Sciatic nerve (tissue), 2 donors: ENCODE measurements at places on chromosomes 6 and 20.

DNA sequence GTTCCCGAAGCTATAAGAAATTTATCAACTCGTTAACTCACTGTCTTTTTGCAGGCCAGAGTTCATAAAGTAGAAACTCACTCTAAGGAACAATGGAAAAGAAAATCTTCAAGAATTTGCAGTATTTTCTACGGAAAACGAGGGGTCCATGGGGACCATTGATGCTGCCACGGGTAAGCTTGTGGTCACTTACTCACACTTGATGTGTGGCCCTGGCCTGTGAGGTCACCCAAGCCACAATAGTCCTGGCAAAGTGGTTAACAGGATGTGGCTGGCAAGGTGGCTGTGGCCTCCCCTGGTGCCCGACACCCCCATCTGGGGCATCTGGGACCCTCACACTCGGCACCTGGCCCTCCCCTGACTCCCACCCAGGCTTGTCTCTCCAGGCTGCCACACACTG is 123.4 kb downstream of the C6orf118 start:
- no peak for DNase-seq

DNA sequence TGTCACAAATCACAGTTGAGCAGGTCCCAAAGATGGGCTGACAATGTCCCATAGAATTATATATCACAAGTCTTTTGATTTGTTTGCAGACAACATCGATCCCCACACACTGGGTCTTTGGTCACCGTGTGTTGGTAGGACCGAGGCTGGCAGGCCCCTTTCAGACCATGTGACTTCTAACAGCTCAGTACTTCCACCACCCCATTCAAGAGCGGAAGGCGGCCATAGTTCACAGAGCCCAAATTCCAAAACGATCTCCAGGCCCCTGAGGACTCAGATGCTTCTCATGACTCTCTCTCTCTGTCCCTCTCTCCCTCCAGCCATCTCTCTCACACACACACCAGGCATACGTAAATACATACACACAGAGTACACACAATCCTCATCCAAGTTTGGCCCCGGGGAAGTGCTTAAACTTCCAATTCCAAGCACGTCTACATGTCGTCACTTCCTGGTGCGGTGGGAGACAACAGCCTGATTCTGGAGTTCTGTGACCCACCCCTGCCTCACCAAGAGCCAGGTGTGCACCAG is 155.9 kb upstream of the INSM1 start:
- DNase-seq = no peak

- no peak for DNase-seq
Measured at GRCh38 chr20:14778096-14778495, 440.7 kb upstream of the FLRT3 start.

DNA sequence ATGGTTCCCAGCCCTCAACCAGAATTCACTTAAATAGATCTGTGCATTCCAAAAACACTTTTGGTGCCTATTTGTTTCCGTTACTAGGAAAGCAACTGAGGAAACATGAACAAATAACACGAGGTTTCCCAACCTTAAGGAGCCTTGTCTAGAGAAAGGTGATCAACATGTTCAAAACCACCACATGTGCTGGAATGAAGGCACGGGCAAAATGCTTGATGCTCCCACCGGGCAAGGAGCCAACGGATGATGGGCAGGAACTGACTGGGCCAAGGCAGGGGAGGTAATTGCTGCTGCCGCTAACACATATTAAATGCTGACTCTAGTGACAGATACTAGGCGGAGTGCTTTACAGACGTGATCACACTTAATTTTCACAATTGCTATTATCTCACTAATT is 2.5 kb downstream of the MYLK4 start:
- no peak for DNase-seq

DNA sequence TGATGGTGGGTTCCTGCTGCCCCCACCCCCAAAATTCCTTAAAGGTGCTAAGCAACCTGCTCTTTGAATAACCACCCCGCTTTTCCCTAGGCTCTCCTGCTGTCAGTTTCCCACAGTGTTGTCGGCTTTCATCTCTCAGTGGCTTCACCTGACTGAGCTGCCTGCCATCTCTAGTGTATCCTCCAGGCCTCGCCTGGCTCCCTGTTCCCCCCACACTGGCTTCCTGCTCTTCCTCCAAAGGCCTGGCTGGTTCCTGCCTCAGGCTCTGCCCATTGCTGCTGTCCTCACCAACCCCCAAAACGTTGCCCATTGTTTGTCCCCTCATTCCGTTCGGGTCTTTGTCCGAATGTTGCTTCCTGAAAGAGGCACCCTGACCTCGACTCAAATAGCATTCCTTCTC is 93.8 kb upstream of the POPDC3 start:
- DNase-seq = no peak

- no peak for DNase-seq
Measured at GRCh38 chr6:3693831-3694230, 57.7 kb downstream of the PXDC1 start.

GRCh38 chr20:10671221-10671918 is 2.4 kb downstream of the JAG1 start:
- DNase-seq = peak; percentile 88

GRCh38 chr6:73364549-73364948 is 2.1 kb downstream of the KHDC3L start:
- no peak for DNase-seq

- DNase-seq = no peak
Measured at GRCh38 chr20:47964149-47964548, 178.9 kb upstream of the SULF2 start.

DNA sequence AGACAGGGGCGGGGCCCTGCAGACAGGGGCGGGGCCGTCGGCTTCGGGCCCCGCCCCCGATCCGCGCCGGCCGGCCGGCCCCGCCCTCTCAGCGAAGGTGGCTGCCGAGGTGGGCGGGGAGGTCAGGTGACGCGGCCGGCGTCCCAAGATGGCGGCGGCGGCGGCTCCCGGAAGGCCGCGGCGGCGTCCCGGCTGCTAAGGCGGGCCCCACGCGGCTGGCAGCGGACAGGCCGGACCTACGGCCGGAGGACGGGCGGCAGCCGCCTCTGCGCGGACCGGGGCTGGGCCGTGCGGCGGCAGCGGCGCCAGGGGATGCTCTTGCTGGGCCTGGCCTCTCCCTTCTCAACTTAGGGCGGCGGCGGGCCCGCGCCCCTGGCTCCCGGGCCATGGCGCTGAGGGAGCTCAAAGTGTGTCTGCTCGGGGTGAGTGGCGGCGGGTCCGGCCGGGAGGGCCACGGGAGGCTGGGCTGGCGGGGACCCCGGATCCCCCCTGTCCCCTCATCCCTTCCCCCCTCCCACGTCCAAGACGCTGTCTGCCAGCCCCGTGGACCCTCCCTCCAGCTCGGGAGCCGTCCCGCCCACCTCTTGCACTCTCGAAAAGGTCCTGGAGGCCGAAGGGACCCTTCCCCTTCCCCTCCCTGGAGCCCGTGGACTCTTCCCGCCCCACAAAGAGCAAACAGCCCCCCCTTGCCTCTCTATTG is at the start of gene RAB22A:
Gene RAB22A (plus strand): TSS at position 125 of the 700 bp plus-strand sequence. CDS start 262 bp downstream, at position 387.
- DNase-seq = peak; percentile 90

- peak; percentile 17 for DNase-seq
Measured at GRCh38 chr6:34152806-34153520, 7.1 kb upstream of the GRM4 start.
